ENCODE measurements at places on chromosomes 16 and 17.

GRCh38 chr16:48155926-48156789, at the start of gene ABCC12:
ABCC12 (minus strand) TSS chr16:48155993; CDS start chr16:48146424, 9,569 bp downstream.
- no peak for DNase-seq

DNA sequence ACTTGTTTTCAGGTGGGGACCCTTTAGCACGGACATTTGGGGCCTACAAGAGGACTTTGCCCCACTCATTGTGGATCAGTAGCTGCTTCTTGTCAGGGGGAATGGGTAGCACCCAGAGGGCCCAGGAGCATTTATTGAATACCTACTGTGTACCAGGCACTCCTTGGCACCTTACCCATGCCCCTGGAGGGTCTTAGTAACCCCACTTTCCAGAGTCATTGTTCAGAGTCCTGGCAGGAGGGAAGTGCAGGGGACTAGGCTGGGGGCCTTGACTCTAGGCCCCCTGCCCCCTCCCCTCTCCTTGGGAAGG, 21.0 kb upstream of the CIBAR2 start:
- DNase-seq: no peak

GRCh38 chr16:2919511-2920255, 8.0 kb downstream of the FLYWCH1 start:
- DNase-seq: peak; percentile 27

DNA sequence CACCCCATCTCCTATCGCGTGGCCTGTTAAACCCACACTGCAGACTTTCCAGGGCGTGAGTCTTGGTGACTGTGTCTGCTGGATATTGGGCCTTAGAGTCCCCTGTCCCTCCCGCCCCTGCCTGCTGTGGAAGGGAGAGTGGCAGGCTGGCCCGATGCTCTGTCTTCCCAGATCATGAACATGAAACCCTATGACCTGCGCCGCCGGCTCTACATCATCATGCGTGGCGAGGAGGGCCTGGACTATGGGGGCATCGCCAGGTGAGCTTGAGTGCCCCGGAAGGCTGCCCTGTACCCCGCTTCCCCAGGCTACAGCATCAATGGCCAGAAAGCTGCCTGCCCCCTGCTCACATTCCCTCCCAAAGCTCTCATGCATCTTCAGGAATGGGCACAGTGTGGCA, 19.5 kb upstream of the CLEC18A start:
- no peak for DNase-seq

DNA sequence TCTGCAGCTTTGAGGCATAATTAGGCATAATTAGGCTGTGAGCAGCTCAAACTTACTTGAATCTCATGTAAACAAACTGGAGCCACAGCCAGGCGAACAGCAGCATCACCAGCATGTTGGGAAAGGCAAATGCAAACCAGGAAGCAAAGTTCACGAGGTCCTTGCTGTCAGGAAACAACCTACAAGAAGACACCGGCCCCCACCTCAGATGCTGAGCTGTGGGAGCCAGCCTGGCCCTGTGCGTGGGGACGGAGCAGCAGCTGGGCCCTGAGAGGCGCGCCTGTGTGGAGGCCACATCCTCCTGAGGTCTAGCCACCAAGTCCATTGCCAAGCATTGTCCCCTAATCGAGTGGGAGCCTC, 12.2 kb downstream of the SLC13A5 start:
- no peak for DNase-seq

- no peak for DNase-seq
These were observed 22.5 kb downstream of the TIMM22 start for GRCh38 chr17:1019451-1019850.

GRCh38 chr17:32755045-32755805, 121.7 kb downstream of the MYO1D start:
- DNase-seq: no peak

- DNase-seq: no peak
These were observed 14.7 kb downstream of the RABEP2 start for GRCh38 chr16:28910086-28911031.

DNA sequence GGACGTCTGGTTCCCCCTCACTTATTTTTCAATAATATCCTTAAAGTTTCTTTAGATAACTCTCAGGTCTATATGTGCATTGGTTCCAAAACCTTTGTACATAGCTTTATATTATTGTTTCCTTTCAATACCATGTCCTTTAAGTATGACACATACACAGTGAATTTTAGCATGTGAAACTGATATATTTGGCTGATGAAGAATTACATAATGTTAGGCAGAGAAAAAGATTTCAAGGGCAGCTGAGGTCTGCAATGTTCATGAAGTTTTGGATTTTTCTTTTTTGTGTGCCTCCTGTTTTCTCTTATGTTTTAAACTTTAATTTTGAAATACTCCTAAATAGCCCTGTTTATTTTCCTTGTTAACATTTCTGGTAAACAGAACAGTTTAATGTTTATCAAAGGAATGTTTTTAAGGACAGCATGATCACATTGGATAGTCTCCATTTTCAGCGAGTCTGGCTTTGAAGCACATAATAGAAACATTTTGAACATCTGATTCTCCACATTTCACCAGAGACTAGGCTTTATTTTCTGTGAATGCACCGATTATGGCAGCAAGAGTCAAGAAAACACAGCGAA, 32.9 kb upstream of the FBXO47 start:
- no peak for DNase-seq

DNA sequence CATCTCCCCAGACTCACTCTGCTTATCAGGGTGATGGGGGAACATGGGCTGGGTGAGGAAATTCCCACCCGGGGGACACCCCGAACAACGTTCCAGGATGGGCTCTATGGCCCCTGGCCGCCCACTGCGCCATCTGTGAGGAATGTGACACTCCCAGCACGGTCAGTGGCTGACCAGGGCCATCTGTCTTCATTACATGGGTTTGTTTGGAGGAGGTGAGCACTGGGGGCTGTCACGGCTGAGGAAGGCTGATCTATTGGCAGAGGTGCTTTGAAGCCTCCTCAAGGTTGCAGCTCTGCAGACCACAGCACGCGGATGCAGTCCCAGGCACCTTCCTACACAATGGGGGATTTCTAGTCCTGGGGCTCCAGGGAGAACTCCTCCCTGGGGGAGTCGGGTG, 214.1 kb upstream of the FOXF1 start:
- DNase-seq: no peak

DNA sequence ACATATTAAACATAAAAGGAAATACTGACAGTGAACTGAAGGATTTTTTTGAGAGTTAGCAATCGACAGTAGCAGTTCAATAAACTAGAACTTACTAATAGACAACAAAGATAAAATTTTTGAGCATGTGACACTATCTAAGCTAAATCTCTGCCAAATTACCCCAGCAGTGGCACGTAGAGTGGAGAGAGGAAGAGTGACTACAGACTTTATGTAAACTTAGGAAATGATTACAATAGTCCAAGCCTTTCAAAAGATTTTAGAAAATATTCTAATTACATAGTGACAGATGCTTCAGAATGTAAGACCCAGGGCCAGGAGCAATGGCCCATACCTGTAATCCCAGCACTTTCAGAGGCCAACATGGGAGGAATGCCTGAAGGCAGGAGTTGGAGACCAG, 52.4 kb downstream of the CFDP1 start:
- no peak for DNase-seq

GRCh38 chr17:54968262-54968987, at the start of the genes COX11 and STXBP4:
COX11 (minus strand) TSS chr17:54968654; CDS start chr17:54968646, 8 bp downstream.
STXBP4 (plus strand) TSS chr17:54968765; CDS start chr17:54986220, 17,455 bp downstream.
- DNase-seq: peak; percentile 86

DNA sequence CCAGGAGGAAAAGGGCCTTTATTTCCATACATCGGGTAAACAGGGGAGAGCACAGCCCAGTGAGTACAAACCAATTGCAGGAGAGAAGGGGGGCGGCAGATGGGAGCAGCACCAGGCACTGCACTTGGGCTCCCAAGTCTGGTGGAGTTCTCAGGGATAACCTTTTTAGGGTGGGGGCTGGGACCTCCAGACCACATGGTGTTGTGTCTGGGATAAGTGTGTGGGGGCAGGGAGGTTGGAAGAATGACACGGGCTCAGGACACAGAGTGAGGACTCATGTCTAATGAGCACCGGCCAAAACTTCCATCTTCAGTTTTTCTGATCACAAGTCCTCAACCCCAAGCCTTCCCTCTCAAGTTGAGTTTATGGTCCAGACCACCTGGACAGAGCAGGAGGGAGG, 30.6 kb downstream of the PIPOX start:
- DNase-seq: no peak

DNA sequence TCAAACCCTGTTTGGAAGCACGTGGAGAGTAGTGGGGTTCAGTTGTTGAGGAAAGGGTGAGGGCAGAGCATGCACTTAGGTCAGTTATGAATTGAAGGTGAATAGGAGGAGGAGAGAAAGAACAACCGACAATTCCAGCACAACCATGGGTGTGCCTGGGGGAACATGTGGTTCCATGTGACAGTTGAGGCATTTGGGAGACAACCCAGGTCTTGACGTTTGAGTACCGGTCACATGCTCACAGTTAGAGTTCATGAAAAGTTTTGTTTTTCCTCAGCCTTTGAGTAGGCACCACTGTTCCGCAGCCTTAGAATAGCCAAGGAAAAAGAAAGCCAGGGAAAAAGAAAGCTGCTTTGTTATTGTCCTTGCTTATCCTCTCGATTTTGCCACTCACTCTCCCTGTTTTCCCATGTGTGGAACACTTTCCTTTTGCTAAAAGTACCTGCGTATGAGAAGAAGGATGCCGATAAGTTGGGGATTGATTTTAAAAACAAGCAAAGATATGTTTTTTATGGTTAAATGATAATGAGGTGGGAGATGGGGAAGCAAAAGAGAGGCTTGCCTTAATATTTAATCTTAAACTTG, 25.6 kb upstream of the ABCC11 start:
- no peak for DNase-seq

DNA sequence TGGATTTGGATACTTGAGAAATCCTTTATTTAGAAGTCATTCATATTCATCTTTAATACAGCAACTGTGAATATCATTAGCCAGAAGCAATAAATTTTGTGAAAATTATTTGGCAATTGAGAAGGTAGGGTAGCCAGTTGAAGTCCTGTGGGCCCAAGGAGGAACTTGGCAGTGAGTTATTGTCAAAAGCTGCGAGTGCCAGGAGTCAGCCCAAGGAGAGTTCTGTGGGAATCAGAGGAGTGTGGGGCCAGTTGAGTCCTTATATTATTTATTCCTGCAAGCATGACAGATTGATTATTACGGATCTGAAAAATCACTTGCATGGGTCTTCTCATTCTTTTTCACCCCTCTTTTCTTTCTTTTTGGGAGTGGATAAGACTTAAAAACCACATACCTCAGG, 38.3 kb downstream of the PRKCA start:
- DNase-seq: no peak

DNA sequence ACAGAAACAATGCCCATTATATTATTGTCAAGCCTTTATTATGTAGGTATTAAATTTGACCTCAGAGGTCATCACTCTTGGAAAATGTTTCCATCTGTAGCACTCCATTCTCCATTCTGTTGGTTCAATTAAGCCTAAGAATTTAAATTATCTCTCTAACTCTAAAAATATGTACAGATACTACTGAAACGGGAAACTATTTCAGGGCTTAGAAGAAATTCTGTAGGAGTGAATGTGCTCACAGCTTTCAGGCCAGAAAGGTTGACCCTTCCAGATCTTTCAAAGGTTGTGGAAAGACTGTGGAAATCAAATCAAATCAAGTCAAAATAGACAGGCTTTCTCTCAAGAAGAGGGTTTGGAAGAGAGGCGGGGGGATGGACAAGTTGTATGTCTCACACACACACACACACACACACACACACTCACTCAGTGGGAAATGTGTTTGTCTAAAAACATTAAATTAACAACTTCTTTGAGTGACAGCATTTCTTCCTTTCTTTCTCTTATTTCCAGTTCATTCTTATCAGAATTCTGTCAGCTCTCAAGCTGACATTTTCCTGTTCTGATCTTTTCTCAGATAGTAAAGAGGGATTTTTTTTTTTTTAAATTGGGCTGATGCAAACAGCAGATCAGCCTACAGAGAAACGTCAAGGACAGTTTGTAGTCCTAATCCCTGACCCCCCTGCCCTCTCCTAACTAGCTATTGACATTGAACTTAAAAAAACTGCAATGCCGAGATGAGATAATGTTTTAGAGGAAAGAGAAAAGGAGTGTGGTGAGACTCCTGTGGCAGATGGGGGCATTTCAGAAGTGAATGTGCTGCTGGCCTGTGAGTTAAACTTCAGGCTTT, 139.0 kb upstream of the ZFHX3 start:
- DNase-seq: no peak

DNA sequence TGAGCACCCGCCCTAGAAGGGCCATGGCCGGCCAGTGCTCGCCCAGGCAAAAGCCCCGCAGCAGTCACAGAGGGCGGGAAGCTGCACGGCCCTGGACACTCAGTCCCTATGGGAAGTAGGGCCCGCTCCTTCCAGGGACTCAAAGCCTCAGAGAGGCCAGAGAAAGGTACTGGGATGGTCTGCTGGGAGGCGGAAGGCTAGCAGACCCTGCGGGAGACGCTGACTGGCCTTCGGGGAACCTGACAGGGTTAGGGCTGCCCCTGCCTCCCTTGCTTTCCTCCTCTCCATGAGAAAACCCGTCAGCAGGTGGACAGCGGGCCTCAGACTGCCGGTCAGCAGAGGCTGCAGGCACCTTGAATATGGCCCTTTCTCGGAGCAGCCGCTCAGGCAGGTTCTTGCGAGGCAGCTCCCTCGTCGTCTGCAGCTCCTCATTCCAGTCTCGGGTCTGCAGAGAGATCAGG, 11.5 kb downstream of the CLUH start:
- no peak for DNase-seq

GRCh38 chr17:38454532-38454931, 26.3 kb downstream of the ARHGAP23 start:
- DNase-seq: no peak

- DNase-seq: no peak
These were observed 78.3 kb upstream of the TBX2 start for GRCh38 chr17:61321344-61321743.

GRCh38 chr17:57091186-57091618, 6.2 kb downstream of the AKAP1 start:
- no peak for DNase-seq

- DNase-seq: no peak
These were observed 11.0 kb upstream of the CRISPLD2 start for GRCh38 chr16:84808826-84809225.

- DNase-seq: no peak
These were observed 684 bp downstream of the YPEL2 start for GRCh38 chr17:59331929-59332748.

- no peak for DNase-seq
These were observed 157.5 kb downstream of the ANKFN1 start for GRCh38 chr17:56310782-56311181.

DNA sequence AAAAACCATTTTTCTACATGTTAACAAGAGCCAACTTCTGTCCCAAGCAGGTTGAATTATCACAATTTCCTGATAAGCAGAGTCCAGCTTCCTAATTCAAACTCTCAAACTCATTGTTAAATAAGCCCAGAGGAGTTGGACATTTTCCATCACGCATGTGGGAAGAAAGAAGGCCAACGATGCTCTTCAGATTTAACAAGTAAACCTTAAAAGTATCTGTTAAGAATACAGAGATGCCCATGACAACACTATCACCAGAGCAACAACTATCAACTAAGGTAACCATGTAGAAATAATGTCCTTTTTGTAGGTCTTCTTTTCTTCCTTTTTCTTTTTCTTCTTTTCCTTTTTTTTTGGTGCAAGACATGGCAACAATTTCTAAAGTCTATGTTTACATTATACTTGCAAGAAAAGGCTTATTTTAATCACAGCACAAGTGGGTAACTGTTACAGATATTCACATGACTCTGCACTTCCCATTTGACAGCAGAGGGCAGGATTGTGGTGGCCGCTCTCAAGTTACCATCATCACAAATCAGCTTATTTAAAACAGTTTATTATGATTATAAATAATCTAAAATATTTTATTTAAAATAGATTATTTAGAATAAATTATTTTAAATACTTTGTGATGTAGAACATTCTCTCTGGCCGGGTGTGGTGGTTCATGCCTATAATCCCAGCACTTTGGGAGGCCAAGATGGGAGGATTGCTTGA, 35.7 kb upstream of the DHRS7B start:
- no peak for DNase-seq

Measured in stimulated activated CD8-positive, alpha-beta memory T cell treated with anti-CD3 and anti-CD28 coated beads, Interleukin-2, amount 100 ng/mL, for 1 hour (primary cell).